Central memory CD4-positive, alpha-beta T cell (primary cell): ENCODE measurements at places on chromosomes 2 and 18.

- DNase-seq, result peak; percentile 11
These were observed 572 bp upstream of the ZNF516 start for GRCh38 chr18:76495435-76496193.

DNA sequence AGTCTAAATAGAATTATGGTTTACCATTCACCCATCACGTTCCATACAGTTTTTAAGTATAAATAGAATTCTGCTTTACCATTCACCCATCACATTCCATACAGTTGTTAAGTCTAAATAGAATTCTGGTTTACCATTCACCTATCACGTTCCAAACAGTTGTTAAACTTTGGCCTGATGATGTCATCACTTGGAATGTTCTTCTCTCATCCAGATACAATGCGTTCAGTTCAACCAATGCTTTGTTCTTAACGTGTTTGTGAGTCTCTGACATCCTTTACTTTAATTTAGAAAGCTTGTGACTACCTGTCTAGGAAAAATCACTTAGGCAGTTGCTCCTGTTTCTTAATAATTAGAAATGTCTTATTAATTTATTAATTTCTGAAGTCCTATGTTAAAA is 236.3 kb upstream of the RASGRP3 start:
- no peak for DNase-seq

GRCh38 chr2:145846982-145847381 is 1327.1 kb upstream of the ZEB2 start:
- DNase-seq, result no peak

GRCh38 chr2:68877079-68877772 is 6.0 kb upstream of the BMP10 start:
- no peak for DNase-seq

- no peak for DNase-seq
These were observed 33.0 kb upstream of the MRPL33 start for GRCh38 chr2:27738349-27739057.

GRCh38 chr2:222033541-222033940 is 265.3 kb downstream of the PAX3 start:
- DNase-seq, result no peak

GRCh38 chr2:164954954-164955701 is at the start of gene SLC38A11:
TSS of gene SLC38A11 (minus strand) at chr2:164955525. CDS start at chr2:164955247, 278 bp downstream.
- DNase-seq, result no peak

DNA sequence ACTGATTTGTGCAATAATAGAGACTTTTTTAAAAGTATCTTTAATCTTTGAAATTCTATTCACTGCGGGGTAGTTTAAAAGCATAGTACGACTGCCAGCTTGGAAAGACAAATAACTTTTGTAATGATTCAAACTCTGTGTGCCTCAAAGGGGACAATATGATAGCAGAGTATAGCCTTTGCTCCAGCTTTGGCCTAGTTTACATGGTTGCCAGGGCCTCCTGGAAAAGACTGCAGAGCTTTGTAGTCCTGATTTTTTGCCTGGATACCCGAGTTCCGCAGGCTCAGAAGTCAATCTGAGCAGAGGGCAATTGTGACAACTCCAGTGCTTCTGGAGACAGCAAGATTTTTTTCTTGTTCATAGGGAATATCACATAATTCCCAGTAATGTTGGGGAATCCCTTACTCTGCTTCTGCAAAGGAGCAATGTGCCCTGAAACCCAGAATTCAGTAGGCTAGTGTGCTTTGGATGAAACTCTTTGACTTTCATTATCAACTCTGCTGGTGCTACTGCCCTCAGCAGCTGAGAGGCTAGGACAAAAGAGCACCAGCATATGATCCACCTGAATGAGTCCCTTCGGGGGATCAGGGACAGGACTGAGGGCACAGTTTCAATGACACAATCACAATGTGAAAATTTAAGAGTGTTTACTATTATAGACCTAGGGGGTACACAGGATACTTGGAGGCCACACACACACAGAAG is 768.1 kb downstream of the TMEM182 start:
- DNase-seq, result no peak

- DNase-seq, result no peak
These were observed 154.5 kb downstream of the ZFP36L2 start for GRCh38 chr2:43071599-43072550.

DNA sequence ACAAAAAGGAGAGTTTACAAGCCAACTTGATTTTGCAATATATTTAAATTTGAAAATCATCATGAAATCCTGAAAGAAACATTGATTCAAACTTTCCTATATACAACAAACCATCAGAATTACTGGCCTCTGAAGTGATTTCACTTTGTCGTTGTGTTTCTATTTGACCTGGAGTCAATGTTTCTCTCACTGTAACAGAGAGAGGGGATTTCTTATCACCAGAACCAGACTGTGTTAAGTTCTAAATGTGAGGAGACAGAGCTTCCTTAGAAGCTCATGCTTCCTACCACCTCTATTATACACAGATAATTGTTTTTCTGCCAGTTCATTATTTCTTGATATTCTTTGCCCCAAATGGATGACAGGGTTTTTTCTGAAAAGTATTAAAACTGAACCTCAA is 245.0 kb upstream of the RND3 start:
- no peak for DNase-seq

- no peak for DNase-seq
These were observed 3.5 kb downstream of the DCDC2C start for GRCh38 chr2:3706892-3707291.

GRCh38 chr2:127094509-127095366 is 12.2 kb downstream of the BIN1 start:
- DNase-seq, result no peak

DNA sequence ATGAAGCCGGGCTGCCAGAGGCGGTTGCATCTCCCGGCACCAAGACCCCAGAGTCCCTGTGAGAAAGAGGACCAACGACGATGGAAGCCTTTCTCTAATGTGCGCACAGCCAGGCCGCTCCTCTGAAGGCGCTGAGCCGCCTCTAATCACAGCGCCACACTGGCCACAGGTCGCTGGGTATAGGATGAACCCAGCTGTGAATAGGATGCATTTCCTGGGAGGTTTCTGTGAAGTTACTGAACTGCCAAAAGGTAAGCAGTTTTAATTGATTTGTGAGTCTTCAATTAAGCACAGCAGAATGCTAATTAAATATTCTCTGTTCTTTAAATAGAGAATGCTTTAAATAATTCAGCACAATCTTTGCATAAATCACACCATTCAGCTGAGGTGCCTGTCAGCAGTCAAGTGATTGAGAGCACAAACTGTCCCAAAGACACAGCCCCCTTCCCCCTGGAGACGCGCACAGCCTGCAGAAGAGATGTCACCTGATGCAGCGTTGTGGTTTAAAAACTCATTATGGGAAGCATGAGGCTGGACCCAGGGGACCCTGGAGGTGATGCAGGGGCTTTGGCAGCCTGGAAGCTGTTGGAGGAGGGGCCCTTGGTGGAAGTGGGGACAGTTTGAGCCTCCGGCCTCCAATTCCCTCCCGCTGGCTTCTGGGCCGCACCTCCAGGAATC is 98.1 kb downstream of the RTP5 start:
- DNase-seq, result no peak

- DNase-seq, result no peak
These were observed 404.0 kb upstream of the MYT1L start for GRCh38 chr2:2735041-2735440.

- DNase-seq, result no peak
These were observed 445.7 kb upstream of the SLC14A2 start for GRCh38 chr18:45169610-45170009.

GRCh38 chr2:210324458-210324857 is 9.5 kb upstream of the MYL1 start:
- DNase-seq, result no peak

GRCh38 chr2:204581946-204582345 is 36.7 kb downstream of the PARD3B start:
- no peak for DNase-seq

DNA sequence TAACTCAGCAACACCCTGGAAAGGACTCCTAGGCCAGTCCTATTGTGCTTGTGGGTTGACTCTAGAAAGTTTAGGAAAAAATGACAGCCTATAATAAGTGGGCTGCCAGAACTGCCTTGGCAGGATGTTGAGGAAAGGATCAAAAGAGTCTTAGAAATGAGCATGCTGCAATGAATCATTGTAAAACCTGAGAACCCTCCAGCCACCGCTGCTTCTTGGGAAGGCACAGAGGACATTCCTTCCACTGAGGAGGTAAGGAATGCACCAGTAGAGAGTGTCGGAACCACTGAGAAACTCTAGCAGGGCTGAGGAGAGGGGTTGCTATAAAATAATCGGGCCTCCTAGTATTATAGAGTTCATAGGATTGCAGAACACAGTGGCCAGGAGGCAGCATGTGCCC is 146.7 kb upstream of the SMIM21 start:
- DNase-seq, result no peak

- no peak for DNase-seq
These were observed 50.4 kb upstream of the REL start for GRCh38 chr2:60830991-60831390.

- no peak for DNase-seq
These were observed 35.0 kb downstream of the NEURL3 start for GRCh38 chr2:96470109-96470508.

- no peak for DNase-seq
These were observed 55.6 kb downstream of the PTPRM start for GRCh38 chr18:7622721-7623120.

DNA sequence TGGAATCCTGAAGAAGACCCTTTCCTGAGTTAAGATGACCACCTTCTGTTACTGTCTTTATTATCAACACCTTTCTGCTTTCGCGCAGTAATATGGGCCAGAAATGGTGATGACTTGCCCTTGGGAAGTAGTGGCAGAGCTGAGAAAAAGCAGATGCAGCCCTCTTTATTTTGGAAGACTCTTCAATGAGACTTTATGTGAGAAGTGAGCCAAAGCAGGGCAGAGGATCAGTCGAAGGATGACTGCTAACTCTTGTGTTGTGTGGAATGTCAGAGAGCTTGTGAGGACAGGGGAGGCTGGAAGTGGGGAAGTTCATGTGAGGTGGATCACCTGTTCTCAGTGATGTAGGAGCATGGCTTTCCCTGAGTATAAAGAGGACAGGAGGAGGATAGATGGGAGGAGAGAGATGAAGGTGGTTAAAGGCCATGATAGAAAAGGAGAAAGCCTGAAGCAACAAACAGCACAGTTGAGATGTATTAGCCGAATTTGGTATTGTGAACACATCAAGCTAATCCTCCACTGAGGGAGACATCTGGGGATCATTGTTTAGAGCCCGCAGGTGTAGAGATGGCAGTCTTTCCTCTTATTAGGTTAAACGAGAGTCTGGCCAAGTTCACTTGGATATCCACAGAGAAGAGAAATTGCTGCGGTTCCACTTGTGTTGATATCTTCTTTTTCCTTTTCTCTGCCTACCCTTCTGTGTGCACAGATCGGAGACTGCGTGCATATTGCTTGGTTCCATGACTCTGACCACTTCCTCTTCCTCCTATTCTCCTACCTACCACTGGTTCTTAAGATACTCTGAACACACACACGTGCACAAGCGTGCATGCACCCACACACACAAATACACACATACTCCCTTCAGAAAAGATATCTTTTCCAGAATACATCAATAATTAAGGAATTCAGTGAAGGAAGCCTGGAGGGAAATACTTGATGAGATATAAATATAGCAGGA is 67.4 kb downstream of the SLC9A2 start:
- DNase-seq, result no peak

- no peak for DNase-seq
These were observed 29.2 kb upstream of the SETBP1 start for GRCh38 chr18:44651478-44651877.

GRCh38 chr2:112644155-112644932 is 1.4 kb upstream of the SLC20A1 start:
- DNase-seq, result no peak

- DNase-seq, result no peak
These were observed 327.0 kb downstream of the NR4A2 start for GRCh38 chr2:156005531-156005930.

GRCh38 chr2:46748735-46749531 is 166.7 kb downstream of the MCFD2 start:
- no peak for DNase-seq

DNA sequence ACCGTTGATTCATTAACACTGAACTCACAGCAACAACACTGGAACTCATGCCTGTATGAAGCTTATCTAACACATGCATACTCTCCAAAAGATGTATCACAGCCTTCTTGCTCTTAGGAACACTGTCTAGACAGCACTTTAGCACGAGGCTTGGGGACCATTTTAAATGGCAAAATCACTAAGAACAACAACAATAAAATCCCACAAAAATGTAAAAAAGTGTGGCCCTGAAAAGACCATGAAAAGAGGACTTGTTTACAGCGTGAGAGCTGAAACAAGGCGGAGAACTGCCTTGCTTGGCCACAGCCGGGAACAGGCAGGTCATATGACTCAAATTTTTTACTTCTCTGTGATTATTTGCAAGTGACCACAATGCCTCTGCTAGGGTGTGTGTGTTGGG is 48.1 kb downstream of the CHN1 start:
- no peak for DNase-seq

DNA sequence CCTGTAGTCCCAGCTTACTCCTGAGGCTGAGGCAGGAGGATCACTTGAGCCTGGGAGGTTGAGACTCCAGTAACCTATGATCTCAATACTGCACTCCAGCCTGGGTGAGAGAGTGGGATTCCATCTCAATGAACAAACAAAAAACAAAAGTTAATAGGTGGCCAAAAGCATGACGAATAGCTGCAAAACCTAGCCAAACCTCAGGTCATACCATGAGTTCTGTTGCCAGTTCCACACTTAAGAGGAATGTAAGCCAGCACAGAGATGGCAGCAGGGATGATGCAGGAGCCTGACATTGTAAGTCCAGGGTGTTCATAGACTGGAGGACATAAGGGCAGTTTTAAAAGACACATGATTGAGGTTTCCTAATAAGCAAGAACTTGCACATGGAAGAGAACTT is 55.3 kb upstream of the RMDN2 start:
- no peak for DNase-seq

DNA sequence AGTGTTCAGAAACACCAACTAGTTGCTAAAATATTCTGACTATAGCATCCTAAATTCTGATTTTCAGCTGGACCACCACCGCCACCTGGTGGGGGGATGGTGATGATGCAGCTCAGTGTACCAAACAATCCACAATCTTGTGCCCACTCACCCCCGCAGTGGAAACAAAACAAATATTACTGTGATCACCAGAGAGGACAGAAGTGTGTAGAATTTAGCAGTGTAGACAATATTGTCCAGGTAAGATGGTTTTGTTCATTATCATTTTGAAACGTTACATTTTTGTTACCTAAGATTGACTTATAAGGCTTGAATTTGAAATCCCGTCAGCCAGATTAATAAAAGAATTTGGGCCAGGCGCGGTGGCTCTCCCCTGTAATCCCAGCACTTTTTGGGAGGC is 31.7 kb upstream of the UBXN4 start:
- DNase-seq, result peak; percentile 45

- no peak for DNase-seq
These were observed 57.8 kb downstream of the RMDN2 start for GRCh38 chr2:37982847-37983246.

DNA sequence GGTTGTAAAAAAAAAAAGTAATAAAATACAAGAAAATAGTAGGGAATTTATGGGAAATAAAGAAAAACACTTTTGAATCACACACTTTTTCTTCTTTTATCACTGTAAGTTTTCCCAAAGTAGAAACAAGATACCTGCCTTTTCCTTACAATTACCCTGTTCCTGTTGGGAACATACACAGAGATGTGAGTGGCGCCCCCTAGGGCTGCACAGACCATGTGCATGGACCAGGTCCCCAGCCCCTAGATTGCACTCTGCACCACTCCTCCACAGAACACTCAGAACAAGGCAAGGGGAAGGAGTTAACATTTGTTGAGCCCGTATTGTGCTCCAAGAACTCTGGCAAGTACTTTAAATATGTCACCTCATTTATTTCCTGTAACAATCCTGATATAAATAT is 118.7 kb upstream of the NRP2 start:
- DNase-seq, result no peak
